CD4-positive, CD25-positive, alpha-beta regulatory T cell (primary cell): ENCODE measurements at places on chromosomes 12 and 14. TPM values are rescaled to one million over a fixed set of nuclear protein-coding genes. Genes with fewer than 3 reads are reported as not detected.

Gene DIO2
- not detected for total RNA-seq

Gene SIX1
- total RNA-seq: not detected

Gene TARBP2
- total RNA-seq: 25.1 TPM

Gene RNF212B
- total RNA-seq: not detected

DNA sequence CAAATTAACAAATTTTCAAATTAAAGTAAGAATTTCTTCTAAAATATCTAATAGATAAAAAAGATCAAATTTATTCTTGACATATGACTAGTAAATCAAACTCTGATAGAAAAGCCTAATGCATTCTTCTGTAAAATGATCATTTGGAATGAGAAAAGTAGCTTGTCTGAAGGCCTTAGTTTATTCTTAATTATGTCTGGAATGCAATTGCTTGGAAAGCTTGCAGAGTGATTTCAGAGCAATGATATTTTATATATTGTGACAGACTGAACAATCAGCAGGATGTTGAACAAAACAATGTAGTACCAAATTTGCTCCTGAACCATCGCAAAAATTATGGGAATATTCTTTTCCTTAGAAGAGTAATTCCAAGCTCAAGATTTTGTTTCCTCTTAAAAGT is 789.6 kb upstream of the NOVA1 start:
- no peak for DNase-seq

- DNase-seq: no peak
These were observed 117.2 kb upstream of the DIO3 start for GRCh38 chr14:101444116-101444515.

DNA sequence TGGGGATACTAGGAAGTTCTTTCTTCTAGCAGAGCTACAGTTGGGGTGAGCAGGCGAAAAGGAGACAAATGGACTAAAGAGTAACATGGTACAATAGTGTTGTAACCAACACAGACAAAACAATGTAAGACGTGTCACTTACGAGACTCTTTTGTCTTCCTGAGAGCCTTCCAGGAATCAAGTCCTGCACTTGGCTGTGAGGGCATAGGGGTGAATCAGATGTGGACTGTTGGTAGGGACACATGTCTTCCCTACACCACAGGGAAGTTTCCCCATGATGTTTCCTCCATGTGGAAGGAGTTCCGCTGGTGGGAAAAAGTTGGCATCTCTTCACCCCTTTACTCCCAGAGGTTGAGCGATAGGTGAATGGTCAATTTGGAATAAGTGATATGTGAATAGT is 364.7 kb downstream of the NUAK1 start:
- DNase-seq: no peak

- no peak for DNase-seq
These were observed 235.0 kb upstream of the PDZRN4 start for GRCh38 chr12:40953076-40953475.

DNA sequence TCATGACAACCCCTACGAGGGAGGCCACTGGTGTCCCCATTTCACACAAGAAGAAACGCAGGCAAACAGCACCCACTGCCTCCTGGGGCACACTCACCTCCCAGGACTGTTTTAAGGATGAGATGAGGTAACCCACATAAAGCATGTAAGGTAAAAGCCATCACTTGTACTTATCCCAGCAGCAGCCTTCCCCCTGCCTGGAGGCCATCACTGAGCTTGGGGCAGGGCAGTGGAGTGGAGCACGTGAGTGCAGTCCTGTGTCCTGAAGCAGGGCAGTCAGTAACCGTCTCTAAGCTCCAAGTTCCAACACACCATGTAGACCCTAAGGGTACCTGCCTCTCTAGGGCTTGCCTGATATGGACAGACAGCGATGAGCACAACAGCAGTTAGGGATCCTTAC is 1.7 kb downstream of the POLE start:
- no peak for DNase-seq
